GM04504 (cell line): ENCODE measurements at places on chromosomes 12 and 14.
A peak's percentile ranks its signal among the peaks of the same experiment; 100 is the strongest.

DNA sequence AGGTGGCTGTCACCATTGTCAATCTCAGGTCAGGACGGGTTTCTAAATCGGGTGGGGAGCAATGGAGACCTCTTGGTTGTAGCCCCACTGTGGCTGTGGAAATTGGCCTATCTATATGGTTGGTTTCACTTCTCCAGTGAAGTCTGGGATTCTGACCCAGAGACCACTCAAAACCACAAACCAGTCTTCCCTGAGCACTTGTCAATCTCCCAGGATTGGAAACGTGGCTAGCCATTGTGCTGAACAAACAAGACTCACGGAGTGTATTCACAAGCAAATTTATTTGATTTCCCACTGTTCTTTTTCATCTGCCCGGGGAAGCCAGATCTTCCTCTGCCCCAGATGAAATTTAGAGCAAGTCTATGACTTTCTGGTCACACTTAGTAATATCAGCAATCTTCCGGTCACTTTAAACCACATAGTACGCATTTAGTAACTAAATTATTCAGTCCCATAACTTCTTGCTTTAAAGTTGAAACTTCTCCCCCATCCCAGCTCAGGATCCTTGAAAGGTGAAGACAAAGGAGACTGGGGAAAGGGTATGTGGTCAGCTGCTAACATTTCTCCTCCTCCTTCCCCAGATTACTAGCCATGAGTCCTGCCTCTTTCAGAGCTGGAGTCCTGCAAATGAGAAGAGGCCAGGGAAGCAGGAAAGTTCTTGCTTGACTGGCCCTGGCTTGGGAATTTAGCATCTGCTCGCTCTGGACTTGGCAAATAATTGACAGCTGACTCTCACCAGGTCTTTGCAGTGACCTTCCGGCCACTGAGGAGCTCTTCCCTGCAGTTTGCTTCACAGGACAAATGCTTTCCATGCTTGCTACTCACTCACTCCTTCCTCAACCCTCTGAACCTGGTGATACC, 123.2 kb upstream of the MAX start:
- DNase-seq, result no peak

GRCh38 chr12:52247622-52248540, 14.8 kb downstream of the KRT7 start:
- DNase-seq, result no peak

GRCh38 chr12:73362666-73363065, 1090.5 kb downstream of the TRHDE start:
- no peak for DNase-seq

- DNase-seq, result no peak
Measured at GRCh38 chr12:60693019-60693626, 1097.3 kb downstream of the SLC16A7 start.

DNA sequence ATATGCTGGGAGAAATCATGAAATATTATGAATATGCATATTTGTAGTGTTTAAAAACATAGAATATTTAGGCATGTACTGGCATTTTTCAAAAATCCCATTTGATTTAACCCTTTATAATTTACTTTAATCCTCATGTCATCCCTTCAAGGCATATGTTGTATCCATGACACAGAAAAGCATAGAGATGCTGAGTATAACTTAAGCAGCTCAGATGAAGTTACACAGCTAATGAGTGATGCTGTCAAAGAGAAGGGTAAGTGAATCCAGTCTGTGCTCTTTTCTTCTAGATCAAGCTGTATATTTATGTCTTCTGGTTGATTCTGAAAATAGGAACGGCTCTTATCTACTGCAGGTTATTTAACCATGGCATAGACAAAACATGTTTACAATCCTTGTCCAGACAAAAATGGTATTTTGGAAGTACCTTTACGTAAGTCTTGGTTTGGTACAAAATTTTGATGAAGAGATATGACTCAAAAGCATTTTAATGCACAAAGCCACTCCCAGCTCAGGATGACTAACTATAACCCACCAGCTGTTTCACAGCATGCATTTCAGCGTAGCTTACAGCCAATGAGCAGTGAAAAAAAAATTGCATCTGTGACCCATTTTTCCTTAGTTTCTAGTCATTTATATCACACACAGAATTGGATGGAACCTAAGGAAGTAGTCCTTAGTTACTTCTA, 201.7 kb downstream of the STXBP6 start:
- no peak for DNase-seq

GRCh38 chr14:81348061-81348460, 52.1 kb downstream of the STON2 start:
- no peak for DNase-seq

DNA sequence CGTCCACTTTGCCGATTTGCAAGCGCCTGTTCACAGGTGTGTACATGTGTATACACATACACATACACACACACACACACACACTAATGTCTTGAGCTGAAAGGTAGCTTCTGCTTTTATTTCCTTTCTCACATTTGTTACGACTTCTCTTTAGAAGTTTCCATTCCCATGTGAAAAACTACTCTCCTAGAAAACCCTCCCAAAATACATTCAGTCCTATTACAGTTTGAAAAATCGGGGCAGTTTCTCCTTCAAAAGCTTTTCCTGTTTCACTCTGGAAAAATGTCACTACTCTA, 3.9 kb downstream of the BLTP3B start:
- no peak for DNase-seq

DNA sequence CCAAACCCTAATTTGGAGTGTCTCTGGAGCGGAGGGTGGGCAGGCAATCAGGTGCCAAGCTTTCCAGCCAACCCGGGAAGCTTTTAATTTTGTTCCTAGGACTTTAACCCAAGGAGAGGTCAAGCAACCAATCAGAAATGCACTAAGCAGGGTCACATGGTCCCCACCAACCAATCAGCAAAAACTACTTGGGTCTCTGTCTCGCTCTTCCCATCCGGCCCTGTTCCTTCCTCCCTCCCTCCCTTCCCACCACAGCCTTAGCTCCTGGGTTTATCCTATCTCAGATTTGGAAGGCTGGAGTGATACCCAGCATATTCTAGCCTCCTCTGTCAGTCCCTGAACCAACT, 7.3 kb downstream of the HOXC5 start:
- DNase-seq, result no peak

GRCh38 chr12:57435293-57435692, 709 bp downstream of the INHBC start:
- DNase-seq, result no peak

DNA sequence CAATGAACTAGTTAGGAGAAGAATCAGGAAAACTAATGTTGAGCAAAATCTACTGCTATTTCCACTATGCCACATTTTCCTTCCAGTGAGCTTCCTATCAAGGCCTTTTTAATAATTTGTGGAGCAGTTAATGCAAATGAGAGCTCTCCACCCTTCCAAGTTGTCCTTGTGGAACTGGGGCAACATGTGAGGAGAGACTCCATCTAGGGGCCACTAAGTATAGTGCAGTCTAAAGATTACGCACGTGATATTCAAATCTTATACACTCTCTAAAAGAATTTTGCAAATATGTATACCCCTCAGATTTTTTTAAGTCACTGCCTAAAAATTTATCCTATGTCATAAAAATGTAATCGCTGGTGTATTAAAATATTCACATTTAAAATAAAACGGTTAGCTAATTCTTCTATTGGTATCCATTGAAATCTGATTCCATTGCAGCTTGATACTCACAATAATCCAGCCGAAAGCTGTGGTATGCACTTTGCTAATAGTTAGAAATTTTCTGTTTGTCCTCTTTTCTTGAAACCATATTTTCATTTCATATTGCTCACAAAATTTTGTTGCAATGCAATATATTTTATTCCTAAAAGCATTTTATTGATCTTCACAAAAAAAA, 100.1 kb downstream of the PAH start:
- DNase-seq, result peak; percentile 8

GRCh38 chr12:94616203-94616729, 34.1 kb downstream of the TMCC3 start:
- DNase-seq, result no peak

DNA sequence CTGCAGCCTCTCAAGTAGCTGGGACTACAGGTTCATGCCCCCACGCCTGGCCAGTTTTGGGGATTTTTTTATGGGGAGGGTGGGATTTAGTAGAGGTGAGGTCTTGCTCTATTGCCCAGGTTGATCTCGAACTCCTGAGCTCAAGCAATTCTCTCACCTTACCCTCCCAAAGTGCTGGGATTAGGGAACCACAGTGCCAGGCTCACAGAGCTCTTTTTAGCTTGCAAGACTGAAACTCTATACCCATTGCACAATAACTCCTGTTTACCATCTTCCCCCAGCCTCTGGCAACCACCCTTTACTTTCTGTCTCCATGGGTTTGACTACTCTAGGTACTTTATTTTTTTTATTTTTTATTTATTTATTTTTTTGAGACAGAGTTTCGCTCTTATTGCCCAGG, 25.7 kb upstream of the CDK17 start:
- no peak for DNase-seq

DNA sequence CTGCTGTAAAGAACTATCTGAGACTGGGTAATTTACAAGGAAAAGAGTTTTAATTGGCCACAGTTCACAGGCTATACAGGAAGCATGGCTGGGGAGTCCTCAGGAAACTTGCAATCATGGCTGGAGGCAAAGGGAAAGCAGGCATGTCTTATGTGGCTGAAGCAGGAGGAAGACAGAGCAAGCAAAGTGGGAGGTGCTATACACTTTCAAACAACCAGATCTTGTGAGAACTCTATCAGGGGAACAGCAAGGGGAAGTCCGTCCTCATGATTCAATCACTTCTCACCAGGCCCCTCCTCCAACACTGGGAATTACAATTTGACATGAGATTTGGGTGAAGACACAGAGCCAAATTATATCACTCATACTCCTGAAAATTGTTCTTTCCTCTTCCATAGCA, 109.5 kb upstream of the PKP2 start:
- DNase-seq, result no peak

DNA sequence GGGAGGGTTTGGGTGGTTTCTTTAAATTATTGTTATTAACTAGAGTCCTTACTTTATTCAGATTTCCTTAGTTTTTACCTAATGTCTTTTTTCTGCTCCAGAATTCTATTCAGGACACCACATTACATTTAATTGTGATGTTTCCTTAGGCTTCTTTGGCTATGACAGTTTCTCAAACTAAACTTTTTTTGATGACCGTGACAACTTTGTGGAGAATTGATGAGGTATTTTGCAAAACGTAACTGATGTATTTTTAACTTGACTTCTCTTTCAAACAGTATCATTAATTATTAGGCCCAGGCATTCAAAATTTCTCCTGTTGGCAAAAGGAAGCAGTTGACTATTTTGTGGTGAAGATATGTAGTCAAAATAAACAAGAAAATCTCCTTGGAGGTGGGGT, 10.5 kb downstream of the RNASE6 start:
- DNase-seq, result no peak

GRCh38 chr12:115683240-115683780, 594.2 kb downstream of the MED13L start:
- DNase-seq, result no peak

- no peak for DNase-seq
Measured at GRCh38 chr14:70422538-70422937, 5.6 kb upstream of the SYNJ2BP start.

- no peak for DNase-seq
Measured at GRCh38 chr14:92692822-92693226, 55.6 kb downstream of the LGMN start.

- no peak for DNase-seq
Measured at GRCh38 chr12:15977999-15978951, 67.1 kb downstream of the DERA start.

GRCh38 chr12:65171870-65172269, 2.5 kb downstream of the LEMD3 start:
- DNase-seq, result no peak

DNA sequence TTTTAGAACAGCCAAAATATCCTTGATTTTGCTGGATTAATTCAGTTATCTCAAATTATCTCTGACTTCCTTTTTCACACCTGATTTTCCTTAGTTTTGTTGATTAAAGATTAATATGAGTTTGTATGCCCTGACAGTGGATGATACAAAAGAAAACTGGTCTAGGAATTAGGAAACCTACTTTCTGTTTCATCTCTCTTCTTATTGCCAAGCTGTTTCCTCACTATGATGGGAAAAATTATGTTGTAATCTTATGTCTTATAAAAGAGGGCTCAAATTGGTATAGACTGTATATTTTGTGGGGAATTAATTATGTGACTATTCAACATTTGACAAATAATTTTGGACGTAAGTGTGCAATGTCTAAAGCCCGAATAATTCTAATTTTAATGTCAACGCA, 271.6 kb downstream of the FBXL14 start:
- no peak for DNase-seq

DNA sequence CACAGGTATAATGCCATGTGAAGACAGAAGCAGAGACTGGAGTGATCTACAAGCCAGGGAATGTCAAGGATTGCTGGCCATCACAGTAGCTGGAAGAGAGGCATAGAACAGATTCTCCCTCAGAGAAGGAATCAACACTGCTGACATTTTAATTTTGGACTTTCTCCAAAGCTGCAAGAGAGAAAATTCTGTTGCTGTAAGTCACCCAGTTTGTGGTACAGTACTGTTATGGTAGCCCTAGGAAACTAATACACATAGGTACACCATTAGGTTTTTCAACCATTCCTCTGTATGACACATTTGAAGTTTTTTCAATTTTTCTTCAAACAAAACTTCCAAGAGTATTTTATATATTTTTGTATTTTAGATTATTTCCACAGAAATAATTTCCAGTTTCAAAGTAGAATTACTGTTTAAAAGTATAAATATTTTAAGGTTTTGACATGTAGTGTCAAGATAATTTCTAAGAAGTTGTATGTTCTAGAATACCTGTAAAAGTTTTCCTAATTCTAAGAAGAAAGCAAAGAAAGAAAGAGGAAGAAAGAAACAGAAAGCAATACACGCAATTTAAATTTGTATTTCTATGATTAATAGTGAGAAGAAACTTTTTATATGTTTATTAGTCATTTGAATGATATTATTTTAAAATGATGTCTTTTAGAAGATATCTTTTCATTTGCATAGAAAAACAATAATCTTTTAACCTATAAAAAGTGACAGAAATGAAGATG, 64.9 kb upstream of the CATSPERB start:
- DNase-seq, result peak; percentile 1

- DNase-seq, result no peak
Measured at GRCh38 chr14:64698903-64699302, 5.3 kb upstream of the PLEKHG3 start.

DNA sequence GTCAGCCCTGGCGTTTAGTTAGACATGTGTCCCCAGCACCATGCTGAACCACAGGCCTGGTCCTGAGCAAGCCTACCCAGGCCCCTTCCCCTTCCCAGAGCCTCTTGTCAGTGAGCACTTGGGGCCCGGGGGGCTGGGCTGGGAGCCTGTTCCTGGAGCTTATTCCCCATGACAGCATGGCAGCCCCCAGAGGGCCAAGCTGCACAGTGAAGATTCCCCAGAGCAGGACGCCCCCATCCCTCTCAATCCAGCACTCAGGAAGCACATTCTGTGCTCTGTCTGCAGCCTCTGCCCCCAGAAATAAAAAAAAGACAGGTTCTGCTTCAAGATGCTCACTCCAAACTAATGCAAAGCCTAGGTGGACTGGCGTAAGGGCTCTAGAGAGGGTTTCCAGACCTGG, 117.3 kb downstream of the LGMN start:
- no peak for DNase-seq

DNA sequence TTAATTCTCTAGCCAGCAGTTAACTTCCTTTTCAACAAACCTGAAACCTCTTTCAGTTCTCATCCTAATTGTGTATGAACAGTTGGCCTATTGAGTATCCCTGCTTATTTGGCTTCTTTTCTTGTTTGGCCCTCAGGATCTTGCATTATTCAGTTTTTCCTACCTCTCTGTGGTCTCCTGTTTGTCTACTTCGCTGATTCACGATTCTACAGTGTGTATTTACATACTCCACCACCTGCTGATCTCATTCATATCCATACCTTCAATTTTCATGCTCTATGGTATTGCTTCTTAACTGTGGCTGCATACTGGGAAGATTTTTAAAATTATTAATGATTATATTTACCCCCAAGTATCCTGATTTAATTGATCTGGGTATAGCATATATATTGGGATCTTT, 56.4 kb downstream of the RASSF9 start:
- no peak for DNase-seq
